ENCODE measurements at places on chromosomes 6 and 20.

- no peak for DNase-seq
Measured at GRCh38 chr6:126067073-126067472, 80.7 kb downstream of the TRMT11 start.

- no peak for DNase-seq
Measured at GRCh38 chr6:38155621-38156204, 336.2 kb downstream of the ZFAND3 start.

GRCh38 chr20:24718277-24718676 lies 230.8 kb upstream of the CST7 start:
- DNase-seq = no peak

DNA sequence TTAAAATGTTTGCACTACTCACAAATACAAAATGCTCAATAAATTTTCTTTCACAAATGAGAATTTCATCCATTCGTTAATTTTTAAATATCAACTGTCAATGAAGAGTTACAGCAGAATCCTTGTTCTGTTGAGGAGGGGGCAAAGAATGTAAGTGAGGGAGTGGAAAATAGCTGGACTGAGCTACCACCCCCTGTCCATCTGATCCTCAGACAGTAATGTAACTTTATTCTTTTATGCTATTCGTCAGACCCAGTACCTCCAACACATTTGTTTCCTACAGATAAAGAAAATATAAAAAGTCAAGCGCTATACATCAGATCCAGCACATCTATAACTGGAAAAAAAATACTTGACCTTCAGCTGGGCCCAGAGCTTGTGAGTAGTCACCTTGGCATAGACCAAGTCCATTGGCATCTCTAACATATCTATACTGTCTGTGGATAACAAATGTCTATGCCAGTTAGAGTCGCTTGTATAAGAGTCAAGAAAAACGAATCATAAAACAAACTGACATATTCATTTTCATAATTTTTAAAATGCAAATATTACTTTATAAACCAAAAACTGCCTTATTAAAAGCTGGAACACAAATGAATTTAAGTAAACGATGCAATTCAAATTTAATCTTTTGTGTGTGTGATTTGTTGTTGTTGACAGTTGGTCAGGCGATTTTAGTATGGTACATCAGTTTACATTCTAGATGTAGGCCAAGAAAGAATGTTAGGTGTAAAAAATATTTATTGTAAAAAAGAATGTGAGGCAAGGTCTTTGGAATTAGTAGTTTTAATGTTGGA lies 57.2 kb upstream of the HFE start:
- DNase-seq = no peak

- DNase-seq = no peak
Measured at GRCh38 chr20:63212792-63213191, 3.1 kb downstream of the YTHDF1 start.

DNA sequence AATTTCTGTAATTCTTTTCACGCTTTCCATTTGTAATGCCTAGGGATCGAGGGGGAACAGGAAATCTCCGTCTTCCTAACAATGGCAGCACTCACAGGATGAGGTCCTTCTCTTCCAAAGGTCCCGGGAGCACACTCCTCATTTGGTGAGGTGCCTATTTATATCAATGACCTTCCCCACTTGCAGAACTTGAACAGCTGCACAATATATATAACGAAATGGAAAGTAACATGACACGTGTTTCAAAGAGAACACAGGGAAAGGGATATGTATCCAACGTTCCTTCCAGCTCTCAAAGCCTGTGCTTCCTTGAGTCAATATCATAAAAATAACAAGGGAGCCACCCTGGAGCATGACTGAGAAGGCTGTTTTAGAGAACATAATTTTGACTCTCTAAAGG lies 78.6 kb upstream of the RBM24 start:
- no peak for DNase-seq

DNA sequence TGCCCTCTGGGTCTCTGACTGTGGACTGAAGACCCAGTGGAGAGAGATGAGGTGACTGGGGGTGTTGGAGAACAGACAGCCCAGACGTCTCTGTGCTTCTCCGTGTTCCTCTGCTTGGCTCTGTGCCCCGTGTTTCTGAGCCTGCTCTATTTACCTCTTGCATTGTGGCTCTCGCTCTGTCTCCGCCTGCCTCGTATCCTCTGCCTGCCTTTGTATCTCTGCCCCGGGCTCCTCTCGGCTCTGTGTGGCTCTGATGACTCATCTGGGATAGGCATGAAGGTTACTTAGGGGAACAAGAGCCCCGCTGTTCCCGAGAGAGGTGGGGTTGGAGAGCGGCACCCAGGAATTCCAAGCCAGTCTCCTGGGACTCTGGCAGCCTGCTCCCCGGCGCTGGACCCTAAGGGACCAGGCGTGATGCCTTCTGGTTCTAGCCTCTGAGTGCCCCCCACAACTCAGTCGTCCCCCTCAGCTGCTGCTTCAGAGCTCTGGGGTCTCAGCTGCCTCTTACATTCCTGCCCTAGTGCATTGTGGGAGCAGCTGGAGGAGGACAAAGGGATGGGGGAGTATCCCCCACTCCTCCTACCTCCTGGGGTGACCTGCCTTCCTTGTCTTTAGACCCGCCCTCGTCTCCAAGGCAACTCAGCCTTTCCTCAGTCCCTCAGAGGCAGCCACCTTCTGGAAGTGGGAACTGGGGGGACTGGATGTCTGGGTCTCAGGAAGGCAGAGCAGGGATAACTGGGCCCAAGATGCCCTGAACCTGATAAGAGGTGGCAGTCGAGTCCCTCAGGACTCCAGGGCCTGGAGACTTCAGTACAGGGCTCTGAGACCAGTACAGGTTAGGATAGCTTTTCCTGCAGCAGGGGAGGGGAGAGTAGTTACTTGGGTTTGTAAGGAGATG lies 1.9 kb downstream of the DDR1 start:
- no peak for DNase-seq

GRCh38 chr6:106488494-106489370 lies 128.2 kb downstream of the CRYBG1 start:
- DNase-seq = no peak

DNA sequence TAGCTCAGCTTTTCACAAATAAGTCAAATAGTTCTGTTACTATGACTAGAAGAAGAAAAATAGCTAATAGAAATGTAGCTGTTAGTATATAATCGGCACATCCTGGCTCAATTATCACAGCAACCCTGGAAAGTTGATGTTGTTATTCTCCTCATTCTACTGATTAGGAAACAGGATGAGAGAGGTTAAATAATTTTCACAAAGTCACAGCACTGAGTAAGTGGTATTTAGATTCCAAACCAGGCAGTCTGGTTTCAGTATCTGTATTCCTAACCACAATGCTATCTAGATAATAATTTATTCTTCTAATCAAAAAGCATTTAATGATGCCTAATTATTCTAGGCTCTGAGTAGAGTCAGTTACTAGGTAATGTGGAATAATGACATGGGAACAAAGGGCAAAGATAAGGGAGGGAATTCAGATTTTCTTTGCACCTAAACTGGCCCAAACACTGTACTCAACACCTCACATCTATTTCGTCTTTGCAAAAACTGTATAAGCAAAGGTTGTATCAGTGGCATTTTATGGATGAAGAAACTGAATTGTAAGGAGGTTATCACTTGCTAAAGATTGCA lies 51.3 kb downstream of the PDE7B start:
- DNase-seq = no peak

GRCh38 chr6:30847971-30848436 lies 36.3 kb upstream of the DDR1 start:
- DNase-seq = no peak

GRCh38 chr20:22729180-22729579 lies 144.8 kb upstream of the FOXA2 start:
- DNase-seq = no peak

DNA sequence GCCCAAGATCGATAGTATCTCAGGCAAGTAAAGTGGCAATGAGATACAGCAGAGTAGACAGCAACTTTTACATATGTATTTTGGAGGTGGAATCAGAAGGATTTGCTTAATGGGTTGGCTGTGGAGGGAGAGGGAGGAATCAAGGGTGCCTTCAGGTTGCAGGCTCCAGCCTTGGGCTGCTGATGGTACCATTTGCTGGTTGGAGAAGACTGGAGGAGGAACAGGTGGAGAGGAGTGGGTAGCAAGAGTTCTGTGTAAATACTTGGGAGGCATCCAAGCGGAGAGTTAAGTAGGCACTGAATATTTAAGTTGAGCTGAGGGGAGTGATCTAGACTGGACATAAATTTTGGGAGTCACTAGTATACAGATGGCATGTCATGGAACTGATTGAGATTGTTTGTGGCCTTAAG lies 5.2 kb downstream of the BICRAL start:
- no peak for DNase-seq

DNA sequence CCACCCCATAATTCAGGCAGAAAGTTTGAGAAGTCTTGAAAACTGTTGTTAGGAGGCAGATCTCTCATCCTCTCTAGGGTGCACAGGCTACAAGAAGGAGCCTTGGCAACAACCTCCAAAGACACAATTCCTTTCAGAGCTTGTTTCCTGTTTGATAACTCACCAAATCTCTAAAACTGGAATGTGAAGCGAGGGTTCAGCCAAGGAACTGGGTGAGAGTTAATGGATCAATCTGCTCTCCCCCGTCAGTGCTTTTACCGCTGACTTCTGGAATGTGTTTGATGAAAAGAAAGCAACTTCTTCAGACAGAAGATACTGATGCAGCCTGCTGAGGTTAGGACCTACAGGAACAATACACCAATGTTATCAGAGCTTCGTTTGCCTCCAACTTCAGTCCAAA lies 171.8 kb upstream of the BMP2 start:
- DNase-seq = no peak

GRCh38 chr6:145227593-145227992 lies 507.7 kb downstream of the EPM2A start:
- no peak for DNase-seq

DNA sequence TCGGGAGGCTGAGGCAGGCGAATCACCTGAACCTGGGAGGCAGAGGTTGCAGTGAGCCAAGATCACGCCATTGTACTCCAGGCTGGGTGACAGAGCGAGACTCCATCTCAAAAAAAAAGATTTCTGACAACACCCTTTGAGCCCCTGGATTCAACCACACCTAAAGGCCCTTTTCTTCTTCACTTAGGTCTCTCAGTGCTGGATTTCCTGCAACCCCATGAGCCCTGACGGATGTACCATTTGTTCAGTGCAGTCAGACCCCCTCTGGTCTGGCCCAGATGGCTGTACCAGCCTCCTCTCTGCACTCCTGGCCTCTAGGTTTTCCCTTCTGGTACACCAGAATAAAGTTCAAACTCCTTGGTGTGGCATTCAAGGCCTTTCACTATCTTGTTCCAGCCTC lies 9.1 kb upstream of the NOL4L start:
- no peak for DNase-seq

DNA sequence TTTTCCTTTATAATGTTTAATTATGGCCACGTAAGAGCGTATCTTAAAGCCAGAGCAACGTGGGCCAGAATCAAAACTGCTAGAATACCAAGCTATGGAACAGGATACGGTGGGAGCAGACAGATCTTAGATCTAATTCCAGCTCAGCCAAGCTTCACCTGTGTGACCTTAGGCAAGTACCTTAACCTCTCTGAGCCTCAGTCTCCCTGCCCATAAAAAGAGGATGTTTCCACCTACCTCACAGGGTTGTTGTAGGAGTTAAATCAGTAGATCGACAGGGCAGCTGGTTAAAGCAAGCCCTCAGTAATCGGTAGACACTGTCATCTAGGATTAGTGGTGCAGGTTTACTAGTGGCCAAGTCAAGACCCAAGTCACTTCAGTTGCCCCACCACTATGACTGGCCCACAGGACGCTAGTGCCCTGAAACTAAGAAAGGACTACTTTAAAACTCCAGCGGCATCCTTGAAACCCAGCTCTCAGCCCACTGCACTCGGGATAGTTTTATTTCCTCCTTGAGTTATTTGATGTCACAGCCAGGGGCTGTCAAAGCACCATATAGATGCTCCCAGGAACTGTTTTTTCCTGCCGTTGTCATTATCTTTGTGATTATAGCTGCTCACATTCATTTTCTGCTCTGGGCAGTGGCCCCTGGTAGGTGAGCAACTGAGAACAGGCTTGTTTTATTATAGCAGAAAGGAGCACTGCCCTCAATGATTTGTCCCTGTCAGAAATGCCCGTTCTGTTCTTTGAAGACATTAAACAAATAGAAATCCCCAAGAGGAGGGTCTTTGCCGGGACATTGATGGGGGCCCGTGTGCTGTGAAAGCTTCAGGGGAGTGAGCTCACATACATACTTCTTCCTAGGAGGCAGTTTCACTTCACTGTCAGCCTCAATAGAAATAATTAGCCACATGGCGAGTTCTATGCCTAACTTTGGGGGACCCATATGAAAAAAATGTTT lies 63.1 kb downstream of the ISM1 start:
- no peak for DNase-seq
